Left renal cortex interstitium (tissue), 4 donors: ENCODE measurements at places on chromosomes 11 and 22. TPM values are rescaled to one million over a fixed set of nuclear protein-coding genes. Genes with fewer than 3 reads are reported as not detected.

FOLR3 gene
- 1.7 TPM for polyA plus RNA-seq

OR52I2 gene
- not detected for polyA plus RNA-seq

GRCh38 chr11:8775734-8776133 is 93.1 kb downstream of the RPL27A start:
- no peak for DNase-seq

DNA sequence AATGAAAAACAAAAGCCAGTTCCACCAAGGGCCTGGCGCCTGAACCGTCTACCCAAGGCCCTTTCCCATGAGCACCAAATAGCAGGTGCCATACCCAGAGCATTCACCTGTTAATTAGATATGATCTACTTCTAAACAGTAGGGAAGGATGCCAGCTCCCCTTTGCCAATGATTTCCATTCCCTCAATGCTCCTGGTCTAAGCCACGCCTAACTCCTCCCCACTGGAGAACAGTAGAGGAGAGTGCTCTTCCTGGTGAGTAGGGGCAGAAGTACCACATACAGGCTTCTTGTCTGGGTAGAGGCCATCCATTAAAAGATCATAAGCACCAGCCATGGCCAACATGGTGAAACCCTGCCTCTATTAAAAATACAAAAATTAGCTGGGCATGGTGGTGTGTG is 40.7 kb downstream of the PACSIN2 start:
- no peak for DNase-seq

- no peak for DNase-seq
Measured at GRCh38 chr11:109300211-109300610, 121.8 kb upstream of the C11orf87 start.

- DNase-seq, result no peak
Measured at GRCh38 chr11:73292525-73292894, 15.6 kb upstream of the ARHGEF17 start.

GRCh38 chr11:74226907-74227306 is 55.8 kb downstream of the PPME1 start:
- DNase-seq, result no peak

DNA sequence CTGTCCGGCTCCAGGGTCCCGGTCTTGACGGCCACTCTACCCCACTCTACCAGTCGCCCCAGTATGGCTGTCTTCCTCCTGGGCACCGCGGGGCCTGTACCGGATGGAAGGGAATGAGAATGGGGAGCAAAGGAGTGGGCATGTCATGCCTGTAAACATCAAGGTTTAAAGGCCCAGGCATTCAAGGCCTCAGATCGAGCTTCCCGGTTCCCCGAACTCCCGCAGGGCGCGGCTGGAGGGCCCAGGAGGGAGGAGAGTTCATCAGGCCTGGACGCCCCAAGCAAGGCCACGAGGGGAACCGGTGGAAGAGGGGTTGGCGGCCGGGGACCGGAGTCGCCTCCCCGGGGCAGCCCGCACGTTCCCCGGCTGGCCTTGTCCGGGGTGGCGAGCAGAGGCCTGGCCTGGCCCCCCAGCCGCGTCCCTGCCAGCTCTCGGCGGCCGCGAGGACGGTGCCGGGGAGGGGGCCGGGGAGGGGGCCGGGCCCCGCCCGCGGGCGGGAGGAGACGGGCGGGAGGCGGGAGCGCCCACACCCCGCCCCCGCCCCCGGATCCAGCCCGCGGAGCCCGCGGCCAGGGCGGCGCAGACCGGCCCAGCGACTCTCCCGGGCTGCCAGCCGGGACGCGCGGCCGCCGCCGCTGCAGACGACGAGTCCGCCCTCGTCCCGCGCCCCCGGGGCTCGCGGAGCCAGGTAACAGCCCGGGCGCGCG is at the start of gene CDC42EP1:
TSS of gene CDC42EP1 (plus strand) at position 580 of the 707 bp plus-strand sequence. CDS start 5,870 bp downstream, outside the sequence.
- DNase-seq, result no peak

DNA sequence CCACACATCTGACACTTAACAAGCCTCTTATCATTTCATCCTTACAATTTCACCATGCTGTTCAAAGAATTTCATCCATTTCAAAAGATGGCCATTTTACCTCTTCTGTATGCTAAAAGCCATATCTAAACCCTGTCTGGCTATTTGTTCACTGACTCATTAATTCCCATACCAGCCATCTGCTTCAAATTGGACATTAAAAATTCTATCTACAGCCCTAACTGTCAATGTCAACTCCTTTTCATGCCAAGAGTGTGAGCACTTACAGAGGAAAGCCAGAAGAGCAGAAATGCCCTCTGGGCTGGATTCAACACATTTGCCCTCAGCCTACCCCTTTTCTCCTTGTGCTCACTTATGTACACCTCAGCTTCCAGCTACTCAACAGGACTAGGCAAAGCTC is 59.2 kb downstream of the SYTL2 start:
- DNase-seq, result no peak

- DNase-seq, result no peak
Measured at GRCh38 chr22:27269751-27270543, 531.6 kb downstream of the MN1 start.
